ENCODE measurements at places on chromosomes 6 and 20.
A peak's percentile ranks its signal among the peaks of the same experiment; 100 is the strongest.

GRCh38 chr20:13533946-13534345 is 104.8 kb downstream of the TASP1 start:
- no peak for DNase-seq

DNA sequence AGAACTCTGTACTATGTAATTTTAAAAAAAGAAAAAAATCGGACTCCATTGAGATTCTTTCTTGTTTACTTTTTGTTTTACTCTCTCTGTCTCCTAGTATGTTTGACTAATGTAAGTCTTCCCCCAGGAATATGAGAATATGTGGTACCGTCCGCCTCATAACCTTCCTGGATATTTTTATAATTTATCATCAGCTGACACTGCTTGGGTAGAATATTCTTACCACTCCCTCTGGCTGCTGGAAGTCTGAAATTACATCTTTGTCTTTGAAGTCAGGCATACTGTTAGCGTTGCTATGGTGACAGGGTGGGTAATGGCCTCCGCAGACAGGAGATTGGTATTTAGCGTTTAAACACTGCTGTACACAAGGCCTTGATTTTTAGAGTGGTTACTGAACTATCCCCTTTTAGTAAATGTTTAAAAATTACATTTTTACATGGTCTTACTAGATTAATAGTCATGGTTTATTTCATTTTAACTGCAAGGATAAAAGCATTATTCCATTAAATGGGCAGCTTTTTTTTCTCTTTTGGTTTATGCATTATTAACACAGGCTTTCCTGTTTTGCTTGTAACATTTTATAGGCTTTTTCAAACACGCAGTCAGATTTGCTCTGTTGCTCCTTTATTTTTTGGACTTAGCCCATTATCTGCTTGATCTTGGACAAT is 176.4 kb downstream of the ARID1B start:
- peak; percentile 93 for DNase-seq

DNA sequence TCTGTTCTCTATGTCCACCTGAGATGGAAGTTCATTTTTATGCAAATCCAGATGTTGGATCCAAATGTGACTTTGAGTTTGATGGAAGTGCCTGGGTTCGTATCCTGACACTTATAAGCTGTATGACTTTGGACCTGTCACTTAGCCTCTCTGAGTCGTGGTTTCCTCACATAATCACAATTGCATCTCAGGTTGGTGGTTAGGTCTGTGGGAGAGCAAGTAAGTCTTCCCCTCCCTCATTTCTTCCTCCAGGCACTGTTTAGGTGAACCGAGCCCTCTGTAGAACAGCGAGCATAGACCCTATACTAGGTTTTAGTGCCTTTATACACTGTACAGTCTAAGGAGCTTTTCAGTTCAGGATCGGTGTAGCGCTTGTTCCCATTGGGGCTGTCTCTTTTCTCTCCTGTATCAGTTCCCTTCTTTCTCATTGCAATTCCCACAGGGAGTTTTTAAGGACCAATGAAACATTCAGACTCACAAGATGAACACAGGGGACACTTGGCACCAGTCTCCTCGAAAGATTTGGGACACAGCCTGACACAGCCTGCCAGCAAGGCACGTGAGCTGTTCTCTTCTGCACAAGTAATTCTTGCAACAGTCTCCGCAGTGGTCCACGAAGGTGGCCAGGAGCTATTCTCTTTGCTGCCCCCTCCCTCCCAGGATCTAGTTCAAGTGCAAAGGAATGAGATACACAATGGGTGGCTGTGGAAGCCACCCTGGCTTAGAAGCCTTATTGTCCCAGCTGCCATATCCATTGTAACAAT is 11.8 kb downstream of the TOX2 start:
- no peak for DNase-seq

- no peak for DNase-seq
Observed at GRCh38 chr6:148885925-148886845, 139.4 kb downstream of the UST start.

GRCh38 chr20:53162251-53162835 is 190.2 kb downstream of the TSHZ2 start:
- DNase-seq, result peak; percentile 3

DNA sequence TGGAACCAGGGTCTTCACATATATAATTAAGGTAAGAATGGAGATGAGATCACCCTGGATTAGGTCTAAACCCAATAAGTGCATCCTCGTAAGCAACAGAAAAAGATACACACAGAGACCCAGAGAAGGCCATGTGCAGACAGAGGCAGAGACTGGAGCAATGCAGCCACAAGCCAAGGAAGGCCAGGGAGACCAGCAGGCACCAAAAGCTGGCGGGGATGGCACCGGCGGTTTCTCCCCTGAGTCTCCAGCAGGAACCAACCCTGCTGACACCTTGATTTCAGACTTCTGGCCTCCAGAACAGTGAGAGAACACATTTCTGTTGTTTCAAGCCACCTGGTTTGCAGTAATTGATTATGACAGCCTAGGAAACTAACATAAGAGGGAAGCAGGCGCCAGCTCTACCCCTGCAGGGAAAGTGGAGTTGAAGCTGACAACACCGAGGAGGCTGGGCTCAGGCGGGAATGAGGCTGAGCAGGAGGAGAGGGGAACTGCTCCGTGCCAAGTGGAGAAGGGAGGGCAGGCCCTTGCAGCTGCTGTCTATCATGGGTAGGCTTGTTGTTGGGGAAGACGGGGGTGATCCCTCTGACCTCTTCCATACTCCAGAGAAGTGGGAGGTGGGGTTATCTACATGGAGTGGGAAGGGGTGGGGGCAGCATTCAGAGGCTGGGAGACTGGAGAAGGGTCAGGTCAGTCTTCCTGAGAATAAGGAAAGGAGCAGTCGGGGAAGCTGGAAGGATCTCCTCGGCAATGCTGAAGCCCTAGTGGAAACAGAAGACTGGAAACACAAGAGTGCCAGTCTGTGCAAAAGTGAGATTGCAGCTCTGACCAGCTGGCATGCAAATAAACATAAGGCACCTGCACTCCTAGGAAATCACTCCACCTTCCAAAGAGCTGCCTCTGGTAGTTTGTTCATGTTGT is 72.7 kb downstream of the NFATC2 start:
- DNase-seq, result no peak

- no peak for DNase-seq
Observed at GRCh38 chr6:119325559-119326265, 23.8 kb downstream of the MAN1A1 start.

- DNase-seq, result no peak
Observed at GRCh38 chr6:4781426-4781825, 5.2 kb downstream of the CDYL start.

GRCh38 chr6:100001915-100002388 is 7.9 kb upstream of the MCHR2 start:
- peak; percentile 14 for DNase-seq

GRCh38 chr20:12028771-12029170 is 111.1 kb downstream of the BTBD3 start:
- DNase-seq, result no peak

DNA sequence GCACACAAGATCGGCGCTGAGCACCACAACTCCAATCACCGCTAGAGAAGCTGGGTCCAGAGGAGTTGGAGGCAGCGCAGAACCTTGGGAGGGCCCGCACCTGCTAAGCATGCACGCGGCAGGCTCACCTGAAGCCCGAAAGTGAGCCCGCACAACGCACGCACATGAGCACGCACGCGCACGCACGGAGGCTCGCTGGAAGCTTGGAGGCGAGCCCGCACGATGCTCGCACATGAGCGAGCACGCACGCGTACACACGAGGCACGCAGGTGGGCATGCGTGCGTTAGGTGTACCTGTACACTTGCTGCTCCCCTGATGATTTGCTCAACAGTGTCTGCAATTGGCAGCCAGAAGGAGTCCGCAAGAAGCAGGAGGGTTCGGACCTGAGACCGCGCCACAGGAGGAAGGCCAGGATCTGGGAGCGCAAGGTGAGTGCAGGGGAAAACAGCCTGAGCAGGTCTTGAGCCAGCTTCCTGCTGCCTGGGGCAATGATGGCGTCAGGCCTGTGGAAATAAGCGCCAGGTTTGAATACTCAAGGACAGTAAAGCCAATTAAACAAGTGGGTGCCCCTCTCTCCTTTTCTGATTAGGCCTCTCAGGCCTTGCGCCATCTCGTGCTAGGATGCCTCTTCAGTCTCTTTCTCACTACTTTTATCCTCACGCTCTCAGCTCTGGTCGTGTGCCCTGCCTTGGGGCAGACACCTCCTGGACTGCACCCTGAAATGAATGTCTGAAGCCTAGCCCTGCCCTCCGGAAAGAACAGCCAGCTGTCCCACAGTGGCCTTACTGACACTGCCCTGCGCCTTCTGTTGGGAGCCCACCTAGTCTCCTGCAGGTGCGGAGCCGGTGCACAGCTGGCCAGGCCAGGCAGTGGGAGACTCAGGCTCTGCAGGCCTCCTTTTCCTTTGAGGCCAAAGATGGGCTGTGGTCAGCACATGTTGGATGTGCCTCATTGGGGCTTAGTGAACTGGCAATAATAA is 340.4 kb downstream of the CDC5L start:
- DNase-seq, result no peak

DNA sequence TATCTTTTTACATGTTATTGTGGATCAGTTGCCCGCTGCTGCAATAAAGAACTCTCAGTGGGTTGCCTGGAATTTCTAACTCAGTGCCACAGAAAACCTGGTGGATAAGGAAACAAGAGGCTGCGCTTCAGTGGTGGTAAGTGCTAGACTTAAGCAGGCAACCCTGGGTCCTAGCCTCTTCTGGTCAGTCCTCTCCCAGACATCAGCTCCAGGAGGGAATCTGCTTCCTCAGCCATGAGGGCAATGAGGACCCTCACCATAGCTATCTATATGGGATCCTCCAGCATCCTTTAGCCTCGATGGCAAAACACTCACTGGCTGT is 490.7 kb upstream of the SULF2 start:
- no peak for DNase-seq

- DNase-seq, result no peak
Observed at GRCh38 chr20:23614163-23614562, 8.4 kb upstream of the CST9 start.

GRCh38 chr6:19736066-19736465 is 101.1 kb upstream of the ID4 start:
- DNase-seq, result no peak

Measured in HS-27A (cell line).